Upper lobe of right lung (tissue), 1 donor: ENCODE measurements at places on chromosomes 5 and 9.

GRCh38 chr5:63401436-63402046 is 560.7 kb downstream of the HTR1A start:
- DNase-seq: peak; percentile 67

DNA sequence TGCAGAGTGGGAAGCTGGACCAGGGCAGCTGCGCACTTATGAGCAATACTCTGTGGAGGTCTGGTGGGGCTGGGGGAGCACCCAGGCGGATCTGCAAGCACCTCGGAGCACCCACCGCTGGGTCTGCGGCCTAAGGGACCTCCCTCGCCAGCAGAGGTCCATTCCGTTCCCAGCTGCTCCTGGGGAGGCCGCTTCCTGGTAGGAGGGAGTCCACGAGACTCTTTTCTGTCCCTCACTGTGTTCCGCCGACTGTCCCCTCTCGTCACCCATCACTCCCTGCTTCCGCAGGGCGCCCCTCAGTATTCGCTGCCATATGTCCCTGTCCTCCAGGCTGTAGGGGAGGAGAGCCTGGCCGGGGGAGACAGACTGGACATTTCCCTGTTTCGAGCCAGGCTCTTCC is 45.5 kb downstream of the NDST1 start:
- no peak for DNase-seq

- no peak for DNase-seq
Observed at GRCh38 chr5:147712019-147712418, 70.5 kb downstream of the JAKMIP2 start.

DNA sequence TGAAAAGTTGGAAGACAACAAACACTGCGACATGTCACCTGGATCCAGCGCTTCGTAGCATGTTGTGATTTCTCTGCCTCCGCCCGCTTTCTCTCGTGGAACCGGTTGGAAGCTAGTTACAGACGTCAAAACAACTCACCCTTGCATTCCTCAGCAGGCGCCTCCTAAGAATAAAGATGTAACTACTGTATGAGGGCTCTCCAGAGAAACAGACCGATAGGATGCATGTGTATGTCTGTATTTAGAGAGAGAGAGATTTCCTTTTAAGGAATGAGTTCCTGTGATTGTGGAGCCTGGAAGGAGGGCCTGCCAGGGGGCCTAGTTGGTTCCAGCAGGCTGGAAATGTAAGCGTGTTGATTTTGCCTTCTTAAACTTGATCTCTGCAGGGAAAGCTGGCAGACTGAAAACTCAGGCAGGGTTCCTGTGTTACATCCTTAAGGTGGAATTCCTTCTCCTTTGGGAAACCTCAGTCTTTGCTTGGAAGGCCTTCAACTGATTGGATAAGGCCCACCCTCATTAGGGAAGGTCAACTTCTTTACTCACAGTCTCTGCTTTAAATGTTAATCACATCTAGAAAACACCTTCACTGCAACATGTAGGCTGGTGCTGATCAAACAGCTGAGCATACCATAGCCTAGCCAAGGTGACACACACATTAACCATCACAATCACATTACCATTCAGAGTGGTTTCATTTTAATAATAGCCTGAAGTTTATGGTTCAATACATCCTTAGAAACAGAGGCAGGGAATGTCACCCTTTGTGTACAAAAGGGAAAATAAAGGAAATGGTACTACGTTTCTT is 163.8 kb downstream of the SYK start:
- DNase-seq: no peak

DNA sequence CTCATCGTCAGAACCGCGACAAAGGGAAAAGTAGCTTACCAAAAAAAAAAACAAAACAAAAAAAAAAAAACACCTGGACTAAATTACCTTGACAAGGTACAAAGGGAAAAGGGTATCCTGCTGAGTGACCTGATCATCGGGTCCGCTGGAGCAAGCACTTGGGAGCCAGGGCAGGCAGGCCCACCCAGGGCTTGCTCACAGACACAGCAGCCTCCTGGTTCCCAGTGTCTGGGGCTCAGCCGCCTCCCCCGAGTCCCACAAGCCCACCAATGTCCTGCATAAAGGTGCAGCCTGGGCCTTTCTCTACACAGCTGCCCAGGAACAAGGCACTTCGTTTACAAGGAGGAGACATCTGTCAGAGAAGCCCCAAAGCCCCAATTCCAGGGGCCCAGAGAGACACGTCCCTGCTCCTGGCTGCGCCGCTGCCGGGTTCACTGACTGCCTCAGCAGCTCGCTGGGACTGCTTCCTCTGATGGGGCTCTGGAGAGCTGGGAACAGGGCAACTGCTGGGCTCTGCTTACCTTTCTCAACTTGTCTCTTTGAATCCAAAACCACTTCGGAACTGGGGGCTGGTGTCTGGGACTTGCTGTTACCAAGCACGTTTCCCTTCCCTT is 63.4 kb downstream of the GOLM1 start:
- DNase-seq: no peak

DNA sequence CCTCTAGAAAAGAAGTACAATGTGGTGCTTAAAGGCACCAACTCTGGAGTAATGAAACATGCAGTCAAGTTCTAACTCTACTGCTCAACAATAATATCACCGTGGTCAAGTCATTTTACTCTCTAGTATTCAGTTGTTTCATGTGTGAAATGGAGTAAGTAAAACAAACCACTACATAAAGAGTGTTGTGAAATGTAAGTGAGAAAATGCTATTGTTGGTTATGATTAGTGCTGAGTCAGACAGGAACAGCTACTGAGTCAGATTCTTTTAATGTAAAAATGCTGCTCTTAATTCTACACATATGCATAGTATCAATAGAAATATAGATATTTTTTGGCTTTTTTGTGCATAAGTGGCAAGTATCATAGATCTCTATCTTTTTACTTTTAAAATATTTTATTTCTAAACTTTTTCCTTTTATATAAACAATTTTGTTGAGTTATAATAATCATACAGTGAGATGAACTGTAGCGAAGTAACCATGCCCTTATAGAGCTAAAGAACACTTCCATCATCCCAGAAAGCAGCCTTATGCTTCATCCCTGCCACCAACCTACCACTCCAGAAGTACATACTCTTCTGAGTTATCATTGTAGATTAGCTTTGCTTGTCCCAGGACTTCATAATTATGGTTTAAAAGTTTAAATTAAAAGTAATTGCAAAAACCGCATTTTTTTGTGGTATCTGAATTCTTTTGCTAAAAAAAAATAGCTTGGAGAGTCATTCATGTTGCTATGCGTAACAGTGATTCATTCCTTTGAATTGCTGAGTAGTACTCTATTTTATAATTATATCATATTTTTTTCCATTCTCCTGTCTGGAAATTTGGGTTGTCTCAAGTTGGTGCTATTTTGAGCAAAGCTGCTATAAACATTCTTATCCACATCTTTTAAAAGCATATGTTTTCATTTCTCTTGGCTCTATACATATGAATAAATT is 548.2 kb upstream of the CLINT1 start:
- no peak for DNase-seq

- DNase-seq: no peak
Observed at GRCh38 chr5:151264113-151264512, 11.1 kb downstream of the GM2A start.

GRCh38 chr9:1718836-1719235 is 296.3 kb upstream of the SMARCA2 start:
- DNase-seq: no peak

DNA sequence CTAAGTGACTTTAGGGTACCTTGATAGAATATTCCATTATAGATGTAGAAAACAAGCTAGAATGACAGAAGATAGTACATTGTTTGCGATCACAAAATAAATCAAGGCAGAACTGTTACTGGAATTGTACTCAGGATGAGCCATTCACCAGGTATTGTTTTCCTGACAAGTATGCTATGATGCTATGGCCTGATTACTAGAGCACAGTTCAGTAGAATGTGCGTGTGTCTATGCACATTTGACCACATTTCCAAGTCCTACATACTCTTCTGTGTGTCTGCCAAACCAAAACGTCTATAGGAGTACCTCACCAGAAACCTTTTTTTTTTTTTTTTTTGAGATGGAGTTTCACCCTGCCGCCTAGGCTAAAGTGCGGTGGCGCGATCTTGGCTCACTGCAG is 43.3 kb upstream of the CDC42SE2 start:
- DNase-seq: no peak

DNA sequence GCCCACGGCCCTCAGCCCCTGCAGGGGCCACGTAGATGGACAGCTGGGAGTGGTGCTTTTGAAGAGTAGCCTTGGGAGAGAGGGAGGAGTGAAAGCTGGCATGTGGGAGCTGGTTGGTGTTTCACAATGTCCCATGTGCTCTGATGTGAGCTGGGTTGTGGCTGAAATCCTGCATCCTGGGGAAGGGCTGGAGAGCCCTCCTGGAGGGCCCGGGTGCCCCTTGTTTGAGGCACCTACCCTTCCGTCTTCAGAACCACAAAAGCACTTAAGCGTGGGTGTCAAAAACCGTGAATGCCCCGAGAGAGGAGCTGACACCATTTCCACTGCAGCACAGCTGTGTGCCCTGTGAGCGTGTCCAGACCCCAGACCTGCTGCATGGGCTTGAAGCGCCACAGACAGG is 199.1 kb upstream of the ZNF618 start:
- no peak for DNase-seq

DNA sequence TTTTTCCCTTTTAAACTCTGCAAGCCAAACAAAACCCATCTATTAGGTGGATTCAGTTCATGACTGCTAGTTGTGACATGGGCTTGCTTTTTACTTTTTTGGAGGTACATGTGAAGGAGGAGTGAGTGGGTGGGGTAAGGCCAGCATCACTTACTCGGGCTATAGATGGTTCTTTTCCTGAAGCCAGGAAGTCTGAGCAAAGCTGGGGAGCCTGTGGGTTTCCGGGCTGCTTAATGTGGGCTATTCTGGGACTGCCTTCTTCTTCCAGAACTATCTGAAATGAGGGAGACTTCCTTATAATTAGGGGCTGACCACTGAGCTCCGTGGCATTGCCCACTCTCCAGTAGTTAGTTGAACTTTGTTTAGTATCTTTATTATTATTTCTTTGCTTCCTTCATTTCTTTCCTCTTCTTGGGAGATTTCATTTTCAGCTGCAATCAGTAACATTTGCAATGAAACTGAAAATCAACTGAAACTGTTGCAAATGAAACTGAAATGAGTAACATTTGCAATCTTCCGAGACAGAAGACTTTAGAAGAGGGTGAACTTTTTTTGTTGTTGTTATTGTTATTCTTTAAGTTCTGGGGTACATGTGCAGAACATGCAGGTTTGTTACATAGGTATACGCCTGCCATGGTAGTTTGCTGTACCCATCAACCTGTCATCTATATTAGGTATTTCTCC is 204.9 kb downstream of the LRRC70 start:
- DNase-seq: no peak

DNA sequence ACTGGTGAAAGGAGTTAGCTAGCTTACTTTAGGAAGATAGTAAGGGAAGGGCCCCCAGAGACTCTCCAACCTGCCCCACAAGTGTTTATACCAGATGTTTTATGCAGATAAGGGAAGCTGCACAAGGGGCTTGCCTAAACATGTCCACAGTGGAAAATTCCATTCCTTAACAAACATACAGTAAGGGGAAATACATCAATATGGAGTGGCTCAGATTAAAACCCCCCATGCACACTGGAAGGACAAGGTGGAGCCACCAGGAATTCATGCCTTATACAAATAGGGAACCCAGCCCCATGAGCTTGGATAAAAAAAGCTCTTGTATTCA is 106.3 kb upstream of the GPBP1 start:
- DNase-seq: no peak

- DNase-seq: peak; percentile 66
Observed at GRCh38 chr5:106121972-106122605, 1548.6 kb downstream of the EFNA5 start.

DNA sequence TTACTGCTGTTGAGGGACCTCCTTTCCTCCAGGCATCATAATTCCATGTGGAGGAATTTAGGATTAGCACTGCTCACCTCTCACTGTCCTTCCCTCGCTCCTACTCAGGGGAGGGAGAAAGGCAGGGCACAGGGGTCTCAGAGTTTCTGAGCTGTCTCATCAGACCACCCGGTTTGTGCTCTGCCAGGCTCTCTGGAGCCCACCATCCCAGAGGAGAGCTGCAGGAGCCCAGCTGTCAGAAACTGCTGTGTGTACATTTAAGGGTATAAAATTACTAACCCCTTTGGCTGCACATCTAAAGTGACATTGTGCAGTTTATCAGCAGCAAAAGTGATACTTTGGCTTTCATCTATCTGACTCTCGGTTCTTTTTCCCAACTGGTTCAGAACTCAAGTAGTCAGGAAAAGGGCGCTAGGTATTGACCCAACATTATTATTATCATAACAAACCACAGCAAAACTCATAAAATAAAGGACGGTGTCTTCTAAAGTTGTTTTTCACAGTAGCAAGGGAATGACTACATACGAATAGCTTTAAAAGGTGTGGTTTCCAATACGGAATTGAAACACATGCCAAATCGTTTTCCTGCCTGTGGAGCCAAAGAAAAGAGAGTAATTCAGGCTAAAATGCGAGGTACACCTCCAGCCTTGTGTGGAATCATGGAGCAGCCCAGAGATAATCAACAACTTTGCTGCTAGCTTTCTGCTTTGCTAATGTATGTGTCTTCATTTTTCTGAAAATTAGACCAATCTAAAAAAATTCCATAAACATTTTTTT is 348.1 kb downstream of the TMEM167A start:
- no peak for DNase-seq

DNA sequence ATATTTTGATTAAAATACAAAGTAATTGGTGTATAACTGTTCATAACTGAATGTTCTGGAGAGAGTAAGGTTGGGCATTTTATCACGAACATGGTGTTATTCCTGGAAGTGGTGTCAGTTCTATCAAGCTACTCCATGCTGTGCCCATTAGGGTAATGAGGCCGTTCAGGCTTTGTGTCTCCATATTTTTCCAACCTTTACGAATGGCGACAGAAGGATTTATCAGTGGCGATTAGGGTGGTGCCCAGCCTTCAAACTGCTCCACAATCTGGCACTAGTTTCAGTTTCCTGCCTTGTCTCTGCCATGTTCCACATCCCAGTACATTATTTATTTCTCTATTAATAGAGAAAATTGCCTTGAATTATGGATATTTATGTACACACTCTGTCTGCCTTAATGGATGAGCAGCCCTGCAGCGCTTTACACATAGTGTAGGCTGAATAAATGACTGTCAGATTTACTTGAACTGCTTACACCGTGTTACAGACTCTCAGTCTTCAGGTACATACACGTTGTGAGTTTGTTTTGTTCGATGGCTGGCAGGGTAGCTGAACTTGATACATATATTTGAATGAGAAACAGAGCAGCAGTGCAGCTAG is 23.9 kb upstream of the TMC1 start:
- no peak for DNase-seq
